ENCODE measurements at places on chromosomes 7 and 10.

- no peak for DNase-seq
Observed at GRCh38 chr7:151125470-151125845, 39.2 kb downstream of the AGAP3 start.

DNA sequence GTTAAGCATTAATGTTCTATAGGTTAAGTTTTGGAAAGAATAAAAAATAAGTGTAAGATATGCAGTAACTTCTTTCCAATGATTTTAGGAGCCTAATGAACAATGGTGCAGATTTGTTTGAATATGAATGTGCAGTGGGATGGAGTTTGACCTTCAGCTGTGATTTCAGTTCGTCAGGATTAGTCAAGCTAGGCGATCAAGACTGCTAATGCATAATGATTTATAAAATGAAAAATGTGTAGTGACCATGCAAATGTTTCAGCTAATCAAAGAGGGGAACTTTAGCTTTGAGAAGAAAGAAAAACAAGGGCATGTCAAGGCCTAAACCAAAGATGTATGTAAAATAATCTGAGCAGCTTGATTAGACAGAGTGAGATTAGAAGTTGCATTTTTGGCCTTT is 208.5 kb downstream of the FOXP2 start:
- no peak for DNase-seq

- no peak for DNase-seq
Observed at GRCh38 chr10:132593389-132593788, 55.8 kb downstream of the INPP5A start.

DNA sequence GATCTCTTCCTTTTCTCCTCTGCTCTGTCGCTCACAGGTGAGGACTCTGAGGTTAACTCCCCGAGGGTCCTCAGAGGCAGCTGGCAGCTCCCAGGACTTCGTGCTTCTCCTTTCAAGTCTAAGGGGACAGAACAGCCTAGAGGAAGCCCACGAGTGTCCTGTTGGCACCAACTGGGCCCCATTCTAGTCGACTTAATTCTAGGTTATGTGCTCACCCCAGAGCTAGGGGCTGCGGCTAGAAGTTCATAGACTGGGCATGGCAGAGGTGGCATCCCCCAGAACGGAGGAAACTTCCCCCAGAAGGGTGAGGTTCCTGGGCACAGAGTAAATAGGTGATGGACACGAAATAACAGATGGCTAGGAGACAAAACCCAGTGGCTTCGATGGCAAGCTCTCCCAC is 259.4 kb downstream of the TEX36 start:
- DNase-seq = no peak

DNA sequence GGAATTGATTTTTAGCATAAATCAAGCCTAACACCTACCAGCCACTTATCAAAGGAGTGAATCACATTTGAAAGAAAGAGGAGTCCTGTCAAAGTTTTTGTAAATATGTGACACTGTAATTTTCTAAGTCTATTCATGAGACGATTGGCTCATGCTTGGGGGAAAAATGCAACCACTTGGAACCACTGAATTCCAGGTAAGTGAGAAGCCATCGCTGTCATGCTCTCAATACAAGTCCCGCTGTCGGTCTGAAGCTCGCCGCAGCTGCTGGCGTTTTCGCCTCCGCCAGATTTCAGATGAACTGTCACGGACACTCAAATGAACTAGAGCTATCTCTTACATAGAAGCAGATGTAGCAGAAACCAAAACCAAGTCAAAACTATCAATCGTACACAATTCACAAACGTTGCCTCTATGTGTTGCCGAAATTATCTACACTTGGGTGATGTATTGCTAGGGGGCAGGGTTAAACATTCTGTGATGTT is 279.8 kb upstream of the FZD8 start:
- DNase-seq = no peak

DNA sequence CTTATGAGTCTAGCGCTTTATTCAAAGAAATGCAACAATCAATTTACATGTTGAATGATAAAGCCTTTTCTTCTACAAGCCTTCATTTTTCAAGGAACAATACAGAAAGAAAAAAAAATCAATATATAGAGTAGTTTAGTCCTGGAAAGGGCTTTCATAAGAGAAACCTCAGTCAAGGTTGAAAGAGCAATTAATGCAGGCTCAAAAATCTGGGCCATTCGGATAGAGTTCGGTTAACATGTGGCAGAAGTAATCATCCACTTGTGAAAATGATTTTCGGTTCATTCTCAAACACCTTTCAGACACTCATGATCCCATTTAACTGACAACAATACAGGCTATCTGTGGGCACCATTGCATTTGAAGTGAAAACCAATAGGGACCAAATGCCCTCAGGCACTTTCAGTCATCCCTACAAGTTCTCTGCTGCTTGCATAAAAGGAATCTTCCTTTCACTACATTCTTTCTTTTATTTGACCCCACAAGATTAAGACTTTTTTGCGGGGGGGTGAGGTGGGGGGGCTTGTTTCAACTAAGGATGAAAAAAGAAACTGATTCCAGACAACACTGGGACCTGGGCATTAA is 177.9 kb downstream of the RNF133 start:
- DNase-seq = no peak

DNA sequence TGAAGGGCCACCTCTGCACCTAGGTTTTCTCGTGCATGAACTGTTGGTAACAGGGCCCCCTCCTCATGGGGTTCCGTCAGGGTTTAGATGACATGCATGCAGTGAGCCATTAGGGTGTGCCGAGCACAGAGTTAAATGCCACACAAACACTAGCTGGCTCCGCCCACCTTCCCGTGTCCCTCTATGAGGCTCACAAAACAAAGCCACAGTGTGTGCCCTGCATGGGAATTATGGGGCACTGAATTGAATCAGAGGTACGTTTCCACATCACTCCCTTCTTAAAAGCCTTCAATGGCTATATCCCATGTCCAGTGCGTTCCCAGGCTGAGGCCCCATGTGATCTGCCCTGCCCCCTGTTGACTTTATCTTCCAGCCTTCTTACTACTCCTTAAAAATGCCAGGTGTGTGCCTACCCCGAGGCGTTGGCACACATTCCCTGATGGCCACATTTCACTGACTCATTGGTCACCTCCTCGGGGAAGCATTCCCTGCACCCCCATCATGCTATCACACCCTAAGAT is 35.7 kb downstream of the GSDME start:
- DNase-seq = no peak

DNA sequence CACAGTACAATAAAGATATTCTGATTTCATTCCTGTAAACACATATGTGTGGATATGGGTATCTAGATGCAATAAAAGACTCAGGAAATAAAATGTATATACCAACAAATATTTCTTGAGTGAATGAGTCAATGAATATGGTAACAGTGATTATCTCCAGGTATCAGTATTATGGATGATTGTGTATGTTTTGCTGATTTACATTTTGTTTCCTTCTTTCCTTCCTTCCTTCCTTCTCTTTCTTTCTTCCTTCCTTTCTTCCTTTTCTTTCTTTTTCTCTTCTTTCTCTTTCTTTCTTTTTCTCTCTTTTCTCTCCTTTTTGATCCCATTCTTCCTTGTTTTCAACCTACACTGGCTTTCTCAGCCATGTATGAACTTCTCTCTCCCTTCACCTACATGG is 85.3 kb upstream of the DLX6 start:
- no peak for DNase-seq

- no peak for DNase-seq
Observed at GRCh38 chr7:157889480-157889879, 552.7 kb downstream of the DNAJB6 start.

GRCh38 chr7:378041-378420 is 88.1 kb downstream of the FOXL3 start:
- peak; percentile 8 for DNase-seq

- DNase-seq = no peak
Observed at GRCh38 chr7:82410461-82410860, 33.1 kb downstream of the CACNA2D1 start.

- no peak for DNase-seq
Observed at GRCh38 chr7:91082852-91083495, 181.3 kb upstream of the FZD1 start.

- no peak for DNase-seq
Observed at GRCh38 chr7:42511027-42511426, 274.0 kb upstream of the GLI3 start.

GRCh38 chr7:45001826-45002225 is 1.8 kb downstream of the CCM2 start:
- no peak for DNase-seq

GRCh38 chr10:71213127-71213621 is 804 bp downstream of the UNC5B start:
- no peak for DNase-seq

- peak; percentile 14 for DNase-seq
Observed at GRCh38 chr7:29989257-29989995, at the start of gene SCRN1. Gene SCRN1 (minus strand): TSS chr7:29989801. CDS start chr7:29969067, 20,734 bp downstream.

- no peak for DNase-seq
Observed at GRCh38 chr10:71326464-71326881, 7.4 kb downstream of the SLC29A3 start.

DNA sequence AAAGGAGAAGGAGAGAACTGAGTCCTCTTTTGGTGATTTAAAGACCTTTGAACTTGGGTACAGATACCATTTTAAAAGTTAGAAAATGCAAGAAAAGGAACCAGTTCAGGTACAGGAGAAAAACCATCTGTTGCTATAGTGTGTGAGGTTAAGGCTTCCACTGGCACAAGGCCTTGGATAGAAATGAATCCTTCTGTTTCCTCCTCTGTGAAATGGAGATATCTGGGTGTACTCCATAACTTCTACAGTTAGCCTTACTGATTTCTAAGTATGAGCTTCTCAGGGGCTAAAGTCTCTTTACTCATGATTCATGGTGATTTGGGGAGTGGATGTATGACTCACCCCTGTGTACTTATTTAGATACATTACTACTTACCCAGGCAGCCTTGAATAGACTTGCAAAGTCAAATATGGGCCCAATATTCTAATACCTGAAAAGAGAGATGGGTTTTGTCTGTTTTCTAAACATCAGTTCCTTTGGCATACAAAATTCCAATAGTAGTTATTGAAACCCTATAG is 117.2 kb upstream of the ADO start:
- no peak for DNase-seq

GRCh38 chr7:43553999-43554398 is 28.9 kb upstream of the STK17A start:
- no peak for DNase-seq

- no peak for DNase-seq
Observed at GRCh38 chr7:129502708-129503685, 666 bp downstream of the SMKR1 start.

GRCh38 chr7:13894954-13895353 is 94.5 kb downstream of the ETV1 start:
- DNase-seq = no peak

DNA sequence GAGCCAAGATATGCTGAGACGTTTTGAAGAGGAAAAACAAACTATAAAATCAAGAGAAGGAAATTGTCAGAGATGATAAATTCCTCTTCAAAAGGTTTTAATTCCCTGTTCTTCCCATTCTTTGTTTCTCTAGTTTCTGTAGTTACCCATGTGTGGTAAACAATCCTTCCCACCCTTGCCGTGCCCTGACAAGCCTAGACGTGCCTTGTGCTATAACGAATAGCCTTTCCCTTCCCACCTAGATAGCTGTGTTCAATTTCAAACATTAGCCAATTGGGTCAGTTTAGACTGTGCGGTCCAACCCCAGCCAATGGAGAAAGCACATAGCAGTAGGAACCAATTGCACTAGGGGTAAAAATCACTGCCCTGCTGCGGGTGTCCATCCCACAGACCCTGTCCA is 138.1 kb downstream of the RALA start:
- DNase-seq = no peak

DNA sequence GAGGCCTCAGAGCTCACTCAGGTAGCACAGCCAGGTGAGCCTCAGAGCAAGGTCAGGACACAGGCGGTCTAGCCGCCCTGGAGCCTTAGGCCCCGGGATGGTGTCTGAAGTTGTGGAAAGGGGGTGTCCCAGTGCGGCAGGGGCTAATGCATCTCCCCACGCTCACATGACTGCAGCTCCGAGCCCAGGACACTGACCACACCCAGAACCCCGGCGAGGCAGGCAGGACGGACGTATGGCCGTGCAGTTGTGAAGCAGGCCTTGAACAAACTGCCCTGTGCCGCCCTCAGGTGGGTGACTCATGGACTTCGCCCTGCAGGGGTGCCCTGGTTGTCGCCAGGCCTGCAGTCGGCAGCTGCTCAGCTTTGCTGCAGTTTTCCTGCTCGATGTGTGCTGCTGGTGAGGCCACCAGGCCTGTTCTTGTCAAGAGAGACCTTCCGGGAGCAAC is 5.0 kb upstream of the PRKAR1B start:
- no peak for DNase-seq

- DNase-seq = no peak
Observed at GRCh38 chr10:47026301-47027107, 115.3 kb downstream of the PTPN20 start.

- no peak for DNase-seq
Observed at GRCh38 chr10:61798713-61799112, 102.8 kb upstream of the ARID5B start.

DNA sequence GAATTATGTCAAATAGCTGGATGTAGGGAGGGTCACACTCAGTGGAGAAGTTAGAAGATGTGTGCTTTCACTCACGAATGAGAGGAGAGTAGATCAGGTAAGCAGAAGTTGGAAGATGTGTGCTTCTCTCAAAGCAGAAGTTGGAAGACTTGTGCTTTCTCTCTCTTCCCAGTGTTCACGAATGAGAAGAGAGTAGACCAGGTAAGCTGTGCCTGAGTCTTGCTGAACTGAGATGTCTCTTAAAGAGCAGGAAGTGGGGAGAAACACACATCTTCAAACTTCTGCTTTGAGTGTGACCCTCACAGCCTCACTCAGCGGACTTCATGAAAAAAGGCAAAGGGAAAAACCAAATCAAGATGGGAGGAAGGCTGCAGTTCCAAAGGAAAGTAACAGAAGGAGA is 7.0 kb upstream of the TMEM243 start:
- DNase-seq = no peak

- no peak for DNase-seq
Observed at GRCh38 chr10:91779011-91779605, 19.1 kb upstream of the TNKS2 start.

GRCh38 chr7:126016722-126017121 is 1087.1 kb upstream of the POT1 start:
- DNase-seq = no peak

GRCh38 chr7:18421297-18422002 is 74.1 kb upstream of the HDAC9 start:
- no peak for DNase-seq

- DNase-seq = no peak
Observed at GRCh38 chr10:24493165-24493564, 230.5 kb downstream of the ARHGAP21 start.

DNA sequence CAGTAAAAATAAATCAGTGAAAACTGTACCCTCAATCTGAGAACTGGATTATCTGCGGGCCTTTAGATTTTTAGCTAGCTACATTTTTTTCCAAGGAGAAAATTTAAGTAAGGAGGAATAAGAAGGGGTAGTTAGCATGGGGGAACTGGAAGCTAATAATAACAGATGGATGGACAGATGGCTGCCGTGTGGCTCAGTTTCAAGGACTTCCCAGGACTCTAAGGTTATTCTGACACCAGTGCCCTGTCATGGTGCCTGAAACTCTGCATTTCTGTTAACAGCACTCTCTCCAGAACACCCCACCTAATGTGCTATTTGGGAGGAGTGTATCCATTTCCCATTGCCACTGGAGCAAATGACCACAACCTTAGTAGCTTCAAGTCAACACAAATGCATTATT is 75.7 kb upstream of the PDE1C start:
- DNase-seq = no peak

- no peak for DNase-seq
Observed at GRCh38 chr10:3424111-3424851, 251.7 kb upstream of the PITRM1 start.

Data from CD4-positive, alpha-beta memory T cell (primary cell).